ENCODE measurements at places on chromosomes 16 and 17.

DNA sequence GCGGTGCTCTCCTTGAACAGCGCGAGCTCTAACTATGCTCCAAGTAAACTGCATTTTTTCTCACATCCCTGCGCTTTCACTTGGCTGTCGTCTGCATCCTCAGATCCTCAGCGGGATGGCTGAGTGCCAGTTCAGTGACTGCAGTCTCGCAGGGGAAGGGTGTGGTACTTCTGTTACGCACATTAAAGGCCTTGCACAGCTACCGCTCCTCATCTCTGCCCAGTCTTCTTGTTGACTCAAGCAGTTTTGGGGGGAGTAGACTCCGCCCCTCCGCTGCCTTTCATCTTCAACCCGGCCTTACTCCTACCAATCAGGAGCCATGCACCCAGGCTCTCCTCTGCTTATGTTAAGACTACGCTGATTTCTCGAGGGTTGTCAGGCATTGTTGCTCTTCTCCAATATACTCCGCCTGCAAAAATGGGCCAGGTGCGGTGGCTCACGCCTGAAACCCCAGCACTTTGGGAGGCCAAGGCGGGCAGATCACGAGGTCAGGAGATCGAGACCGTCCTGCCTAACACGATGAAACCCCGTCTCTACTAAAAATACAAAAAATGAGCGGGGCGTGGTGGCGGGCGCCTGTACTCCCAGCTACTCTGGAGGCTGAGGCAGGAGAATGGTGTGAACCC, 10.0 kb downstream of the ATP5PD start:
- peak; percentile 95 for DNase-seq

DNA sequence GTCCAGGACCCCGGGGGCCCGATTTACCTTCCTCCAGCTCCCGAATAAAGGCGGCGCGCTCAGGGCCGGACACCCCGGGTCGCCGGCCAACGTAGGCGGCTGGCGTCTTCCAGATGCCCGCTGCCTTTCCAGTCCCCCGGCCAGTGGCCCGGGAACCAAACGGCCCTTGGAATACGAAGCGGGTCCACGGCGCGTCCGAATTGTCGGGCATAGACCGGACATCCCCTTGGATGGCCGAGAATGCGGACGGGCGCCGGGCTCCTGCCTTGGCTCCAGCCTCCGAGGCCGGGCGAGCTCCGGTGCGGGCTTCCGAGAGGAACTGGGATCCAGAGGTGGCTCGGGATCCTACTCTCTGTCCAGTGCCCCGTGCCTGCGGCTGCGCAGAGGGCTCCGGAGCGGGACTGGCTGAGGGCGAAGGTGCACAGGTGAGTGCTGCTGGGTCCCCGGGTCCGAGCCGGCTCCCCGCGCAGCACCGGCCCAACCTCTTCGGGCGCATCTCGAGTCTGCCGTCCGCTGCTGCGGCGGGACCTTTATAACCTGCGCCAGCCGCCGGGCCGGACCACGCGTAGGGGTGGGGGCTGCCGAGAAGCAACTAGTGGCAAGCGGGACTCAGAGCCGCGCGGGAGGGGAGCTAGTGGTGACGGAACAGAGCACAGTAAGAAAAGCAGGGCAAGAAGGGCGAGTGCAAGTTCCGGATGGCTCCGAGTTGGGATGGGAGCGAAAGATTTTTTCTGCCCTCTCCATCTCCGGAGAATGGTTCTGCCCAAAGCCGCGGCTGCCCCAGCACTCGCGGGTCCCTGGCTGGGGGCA, at the start of gene HAP1:
TSS of gene HAP1 (minus strand) at position 505 of the 810 bp plus-strand sequence. CDS start at position 496, 9 bp downstream.
- no peak for DNase-seq

- DNase-seq = no peak
These were observed 34.6 kb downstream of the PRMT7 start for GRCh38 chr16:68345351-68345810.

GRCh38 chr17:7001318-7001961, 5.6 kb downstream of the ALOX12 start:
- DNase-seq = peak; percentile 71

GRCh38 chr17:78304549-78305037, 55.3 kb downstream of the SOCS3 start:
- no peak for DNase-seq

DNA sequence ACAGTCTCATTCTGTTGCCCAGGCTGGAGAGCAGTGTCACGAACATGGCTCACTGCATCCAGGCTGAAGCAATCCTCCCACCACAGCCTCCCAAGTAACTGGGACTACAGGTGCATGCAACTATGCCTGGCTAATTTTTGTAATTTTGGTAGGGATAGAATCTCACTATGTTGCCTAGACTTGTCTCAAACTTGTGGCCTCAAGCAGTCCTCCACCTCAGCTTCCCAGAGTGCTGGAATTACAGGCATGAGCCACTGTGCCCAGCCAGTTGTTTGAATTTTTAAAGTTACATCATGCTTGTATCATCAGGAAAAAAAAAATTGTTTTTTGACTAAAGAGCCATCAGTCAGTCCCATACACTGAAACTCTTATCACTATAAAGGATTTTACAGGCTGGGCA, 17.1 kb upstream of the VPS4A start:
- DNase-seq = no peak

DNA sequence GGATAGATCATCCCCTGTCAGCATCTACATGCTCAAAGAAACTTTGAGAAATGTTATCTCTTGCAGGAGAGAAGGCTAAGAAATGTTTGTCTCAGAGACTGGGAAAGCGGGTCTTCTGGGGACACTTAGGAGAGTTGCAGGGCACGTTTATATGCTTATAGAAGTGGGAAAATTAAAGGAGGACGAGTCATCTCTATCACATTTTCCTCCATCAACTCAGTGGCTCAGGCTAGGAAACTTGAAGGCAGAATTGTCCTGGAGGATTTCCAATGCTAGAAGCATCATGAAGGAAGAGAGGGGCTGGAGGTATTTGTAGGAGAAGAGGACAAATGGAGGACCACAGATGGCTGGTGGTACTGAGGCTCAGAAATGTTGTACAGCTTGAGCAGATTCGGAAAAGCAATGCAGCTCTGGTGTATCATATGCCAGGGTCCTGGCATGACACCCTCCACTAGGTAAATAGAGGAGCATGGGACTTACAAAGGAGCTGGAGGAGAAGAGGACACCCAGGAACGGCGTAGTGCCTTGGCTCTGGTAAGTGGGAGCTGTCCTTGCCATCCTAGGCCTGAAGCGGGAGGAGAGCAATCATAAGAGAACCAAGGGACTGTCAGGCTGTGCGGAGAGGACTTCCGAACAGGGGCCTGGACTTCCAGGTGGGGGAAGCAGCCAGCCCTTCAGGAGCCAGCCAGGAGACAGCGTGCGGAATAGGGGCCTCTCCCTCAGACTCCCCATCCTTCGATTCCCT, 4.5 kb upstream of the HS3ST3B1 start:
- DNase-seq = no peak

DNA sequence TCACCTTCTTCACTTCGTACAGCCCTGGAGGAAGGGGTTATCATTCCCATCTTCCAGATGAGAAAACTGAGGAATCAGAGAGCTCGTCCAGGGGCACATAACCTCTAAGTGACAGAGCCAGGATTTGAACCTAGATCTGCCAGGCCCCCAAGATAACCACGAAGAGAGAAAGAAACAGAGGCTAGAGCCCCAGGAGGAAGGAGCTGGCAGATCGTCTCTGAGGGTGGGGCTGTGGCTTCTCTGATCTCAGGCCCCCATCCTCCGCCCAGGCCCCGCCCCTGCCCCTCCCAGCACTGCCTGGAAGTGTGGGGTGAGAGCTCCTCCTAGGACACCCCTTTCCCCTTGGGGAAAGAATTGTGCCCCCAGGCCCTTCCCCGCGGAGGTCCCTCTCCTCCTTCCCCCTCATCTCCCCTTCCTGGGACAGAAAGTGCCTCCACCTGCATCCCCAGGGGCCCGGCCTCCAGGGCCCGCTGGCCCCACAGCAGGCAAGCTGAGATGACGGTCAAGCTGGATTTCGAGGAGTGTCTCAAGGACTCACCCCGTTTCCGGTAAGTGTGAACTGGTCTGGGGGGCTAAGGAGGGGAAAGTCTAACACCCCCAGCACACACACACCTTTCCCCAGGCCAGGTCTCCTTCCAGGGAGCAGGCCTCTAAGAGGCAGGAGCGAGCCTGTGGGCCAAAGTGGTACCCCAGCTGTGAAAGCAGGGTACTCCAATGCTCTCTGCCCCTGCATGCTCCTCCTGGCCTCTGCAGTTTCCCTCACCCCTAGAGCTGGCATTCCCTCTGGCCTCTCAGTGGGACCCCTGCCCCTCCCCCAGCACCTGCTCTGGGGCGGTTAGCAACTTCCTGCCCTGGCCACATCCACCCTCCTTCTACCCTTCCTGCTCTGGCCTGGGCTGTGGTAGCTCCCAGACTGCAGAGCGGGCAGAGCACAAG, at the start of gene ACAP1:
TSS of gene ACAP1 (plus strand) at position 290 of the 936 bp plus-strand sequence. CDS start at position 496, 206 bp downstream.
- peak; percentile 75 for DNase-seq
